ENCODE measurements at places on chromosomes 5 and 9.
A peak's percentile ranks its signal among the peaks of the same experiment; 100 is the strongest.

DNA sequence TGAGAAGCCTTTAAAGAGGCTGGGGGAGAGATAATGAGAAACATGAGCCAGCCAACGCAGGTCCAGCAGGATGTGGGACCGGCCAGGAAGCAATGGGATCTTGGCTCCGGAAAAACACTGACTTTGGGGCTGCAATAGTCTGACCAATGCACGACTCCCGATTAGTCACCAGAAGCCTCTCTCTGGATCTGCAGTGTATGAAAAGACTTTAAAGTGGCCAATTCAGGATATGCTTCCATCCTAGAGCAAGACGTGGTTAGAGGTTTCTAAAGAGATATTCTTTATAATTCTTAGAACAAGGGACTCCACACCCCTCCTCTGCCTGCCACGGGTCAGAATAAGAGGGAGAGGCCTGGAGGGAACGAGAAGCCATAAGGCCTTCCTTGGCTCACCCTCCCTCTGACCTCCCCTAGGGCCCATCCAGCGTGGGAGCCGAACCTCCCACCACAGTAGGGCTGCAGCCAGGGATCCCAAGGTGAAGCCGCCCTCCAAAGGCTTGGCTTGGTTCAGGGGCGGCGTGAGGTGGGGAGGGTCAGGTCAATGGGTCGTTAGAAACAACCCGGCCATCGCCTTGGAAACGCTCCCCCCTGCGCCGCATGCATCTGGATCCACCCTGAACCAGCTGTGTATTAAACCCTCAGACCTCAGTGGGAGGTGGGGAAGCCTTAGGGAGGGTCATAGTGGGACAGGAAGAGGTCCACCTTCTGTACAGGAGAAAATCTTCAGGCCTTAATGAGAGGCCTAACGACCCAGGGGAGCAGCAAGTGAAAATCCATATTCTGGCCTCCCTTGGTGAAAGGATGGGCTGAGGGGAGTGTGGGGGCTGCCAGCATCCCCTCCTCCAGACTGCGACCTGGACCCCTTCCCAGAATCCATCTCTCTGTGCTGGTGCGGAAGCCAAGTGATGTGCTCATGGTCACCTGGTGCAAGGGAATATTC is 11.1 kb downstream of the FGF1 start:
- DNase-seq = no peak

DNA sequence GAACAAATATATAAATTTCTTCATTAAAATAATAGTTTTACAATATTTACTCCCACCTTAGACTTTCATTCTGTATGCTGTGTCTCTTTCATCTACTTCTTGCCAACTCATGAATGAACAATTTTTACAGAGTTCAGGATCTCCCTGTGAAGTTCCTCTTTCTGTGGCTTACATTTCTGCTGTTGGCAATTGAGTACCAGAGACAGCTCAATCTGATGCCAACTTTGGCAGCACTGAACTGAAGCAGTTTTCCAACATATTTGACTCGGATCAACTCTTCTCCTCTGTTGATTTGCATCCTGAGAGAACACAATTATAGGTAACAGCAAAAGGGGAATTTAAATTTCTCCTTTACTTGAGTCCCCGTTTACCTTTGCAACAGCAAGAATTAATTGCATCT is 1262.2 kb downstream of the EFNA5 start:
- no peak for DNase-seq

- no peak for DNase-seq
These were observed 137.3 kb upstream of the ANKH start for GRCh38 chr5:15008921-15009320.

- DNase-seq = peak; percentile 78
These were observed 948 bp upstream of the FAM53C start for GRCh38 chr5:138336952-138337684.

- no peak for DNase-seq
These were observed 180.2 kb downstream of the AUH start for GRCh38 chr9:91181541-91181940.

DNA sequence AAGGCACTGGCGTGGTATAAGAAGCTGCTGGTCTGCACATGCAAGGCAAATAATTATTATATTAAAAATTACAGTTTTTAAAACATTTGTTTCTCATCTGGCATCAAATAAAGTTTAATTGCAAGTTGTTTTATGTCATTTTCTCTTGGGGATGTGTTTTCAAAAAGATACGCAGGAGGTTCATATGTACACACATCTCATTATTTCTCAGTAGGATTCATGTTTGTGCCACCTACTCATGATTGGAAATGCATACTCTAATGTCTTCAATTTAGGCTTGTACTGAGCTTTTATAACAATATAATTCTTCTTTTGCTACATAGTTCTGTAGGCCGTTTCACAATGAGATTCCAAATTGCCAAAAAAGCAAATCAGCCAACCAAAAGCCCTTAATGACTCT is 244.2 kb upstream of the MEF2C start:
- no peak for DNase-seq

DNA sequence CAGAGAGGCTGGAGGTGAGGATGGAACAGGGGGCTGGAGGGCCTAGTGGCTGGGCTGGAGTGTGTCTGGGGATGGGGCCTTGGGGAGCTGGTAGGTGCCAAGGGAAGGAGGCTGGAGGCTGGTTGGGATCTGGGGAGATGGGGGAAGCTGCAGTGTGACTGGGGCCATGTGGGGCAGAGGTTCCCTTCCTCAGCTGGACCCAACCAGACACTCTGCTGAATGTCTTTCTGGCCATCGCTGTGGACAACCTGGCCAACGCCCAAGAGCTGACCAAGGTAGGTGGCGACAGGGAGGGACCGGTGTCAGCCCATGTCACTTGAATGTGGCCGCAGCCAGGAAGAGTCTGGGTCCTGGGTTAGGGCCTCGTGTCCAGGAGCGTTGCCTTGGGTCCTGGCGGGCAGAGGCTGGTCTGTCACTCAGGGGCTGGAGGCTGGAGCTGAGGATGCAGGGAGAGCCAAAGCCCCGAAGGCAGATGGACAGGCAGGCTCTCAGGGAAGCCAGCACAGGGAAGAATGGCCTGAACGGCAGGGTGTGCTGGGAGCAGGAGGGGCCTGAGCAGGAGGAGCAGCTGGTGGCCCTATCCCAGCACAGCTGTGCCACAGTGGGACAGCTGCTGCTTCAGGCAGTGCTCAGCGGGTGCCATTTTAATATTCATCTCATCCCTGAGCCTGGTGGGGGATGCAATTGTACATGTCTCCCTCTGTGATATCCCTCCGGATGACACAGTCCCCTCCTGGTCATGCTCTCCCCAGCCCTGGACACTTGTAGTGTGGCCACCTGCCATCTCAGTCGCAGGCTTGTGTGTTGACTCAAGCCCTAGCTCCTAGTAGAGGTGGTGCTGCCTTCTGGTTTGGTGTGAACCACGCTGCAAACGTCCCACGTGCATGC is 132.5 kb downstream of the CACNA1B start:
- DNase-seq = no peak

DNA sequence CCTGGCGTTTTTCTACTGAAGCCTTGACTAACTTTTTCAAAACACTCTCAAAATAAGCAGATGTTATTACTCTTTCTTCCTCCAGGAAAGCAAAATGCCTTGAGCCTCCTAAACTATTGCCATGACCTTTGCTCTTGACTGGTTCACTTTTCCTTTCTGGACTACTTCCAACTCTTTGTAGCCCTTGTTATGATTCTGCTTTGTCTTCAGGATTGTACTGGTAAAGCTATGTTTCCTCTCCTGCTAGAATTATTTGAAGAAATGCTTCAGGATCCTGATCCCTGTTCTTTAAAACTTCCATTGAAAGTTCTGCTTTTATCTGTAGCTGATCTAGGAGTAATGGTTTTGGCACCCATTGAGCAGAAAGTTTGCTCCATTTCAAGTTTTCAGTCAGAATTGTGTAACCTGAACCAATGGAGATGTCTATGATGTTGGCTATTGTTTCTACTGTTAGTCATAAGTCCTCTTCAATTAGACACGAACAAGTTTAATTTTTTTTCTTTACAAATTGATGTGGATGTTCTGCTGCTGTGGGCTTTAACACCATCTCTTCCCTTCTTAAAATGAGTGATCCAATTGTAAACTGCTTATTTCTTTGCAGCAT is 1356.4 kb downstream of the EFNA5 start:
- DNase-seq = no peak

GRCh38 chr9:117775591-117775990 is 71.4 kb downstream of the TLR4 start:
- no peak for DNase-seq

- peak; percentile 11 for DNase-seq
These were observed 78.9 kb downstream of the SMARCA2 start for GRCh38 chr9:2093920-2094597.

GRCh38 chr5:176461349-176461748 is 13.2 kb downstream of the FAF2 start:
- no peak for DNase-seq

GRCh38 chr5:82031220-82032119 is 59.6 kb downstream of the ATG10 start:
- peak; percentile 54 for DNase-seq

- DNase-seq = peak; percentile 67
These were observed 137.7 kb upstream of the NMUR2 start for GRCh38 chr5:152542741-152543140.

GRCh38 chr5:146041180-146041789 is 64.1 kb downstream of the PLAC8L1 start:
- DNase-seq = peak; percentile 37

GRCh38 chr5:139651043-139651834 is 3.1 kb downstream of the CXXC5 start:
- DNase-seq = peak; percentile 60

GRCh38 chr5:66306844-66307315 is 162.8 kb downstream of the SREK1 start:
- DNase-seq = no peak
